ENCODE measurements at places on chromosomes 11 and 22.

DNA sequence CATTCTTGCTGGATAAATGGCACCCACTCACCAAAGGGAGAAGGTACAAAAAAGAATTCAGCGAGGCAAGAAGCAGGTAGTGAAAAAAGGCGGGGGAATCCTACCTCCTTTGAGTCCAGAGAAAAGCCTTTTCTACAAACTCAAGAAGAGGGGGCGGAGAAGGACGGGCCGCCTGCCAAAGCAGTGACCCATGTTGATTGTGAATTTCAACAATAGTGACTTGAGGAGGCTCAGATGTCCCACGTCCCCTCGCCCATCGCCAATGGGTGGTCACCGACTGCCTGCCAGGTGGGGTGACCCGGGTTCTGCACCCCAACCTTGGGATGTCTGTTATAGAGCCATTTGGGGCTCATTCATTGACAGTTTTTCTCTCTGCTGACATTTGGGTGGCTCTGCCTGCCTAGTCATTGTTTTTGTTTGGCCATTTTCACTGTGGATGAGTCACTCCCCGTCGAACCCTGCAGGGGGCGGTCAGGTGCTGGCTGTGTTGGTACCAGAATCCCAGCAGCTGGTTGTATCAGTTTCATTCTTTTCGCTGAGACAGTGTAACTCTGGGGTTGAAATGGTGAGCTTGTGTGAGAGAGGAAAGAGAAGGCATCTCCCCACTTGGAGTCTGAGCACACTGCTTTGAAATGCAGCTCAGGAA lies 163.4 kb upstream of the NCAM1 start:
- no peak for DNase-seq

GRCh38 chr11:64437426-64437825 lies 78.5 kb downstream of the RPS6KA4 start:
- no peak for DNase-seq

GRCh38 chr11:33687733-33688479 lies 12.7 kb downstream of the C11orf91 start:
- DNase-seq: no peak

GRCh38 chr11:46345131-46345597 lies 2.1 kb upstream of the DGKZ start:
- DNase-seq: no peak

DNA sequence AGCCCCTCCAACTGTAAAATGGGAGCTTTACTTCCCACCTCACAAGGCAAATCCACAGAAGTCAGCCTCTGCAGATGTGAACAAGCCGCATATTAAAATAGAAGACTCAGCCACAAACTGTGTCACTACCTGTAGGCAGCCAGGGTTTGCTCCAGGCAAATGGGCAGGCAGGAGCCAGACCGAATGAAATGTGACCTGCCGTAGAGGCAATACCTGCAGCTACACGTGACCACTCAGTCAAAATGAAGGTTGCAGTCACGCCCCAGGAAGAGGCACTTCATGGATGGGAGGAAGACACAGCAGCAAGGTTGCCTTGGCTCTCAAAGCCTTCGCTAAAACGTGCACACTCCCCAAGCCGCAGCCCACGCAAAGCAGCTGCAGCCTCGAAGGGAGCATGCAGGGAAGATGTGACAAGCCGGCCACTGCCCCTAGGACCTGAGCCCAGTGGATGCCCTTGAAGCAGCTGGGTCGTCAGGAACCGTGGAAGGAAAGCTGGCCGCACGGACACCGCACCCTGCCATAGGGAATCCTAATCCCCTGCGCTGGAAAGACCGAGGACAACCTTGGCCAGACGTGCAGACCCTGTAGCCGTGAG lies 53.1 kb downstream of the SHANK2 start:
- no peak for DNase-seq

- DNase-seq: peak; percentile 41
Observed at GRCh38 chr11:116600930-116601329, 171.9 kb downstream of the BUD13 start.

DNA sequence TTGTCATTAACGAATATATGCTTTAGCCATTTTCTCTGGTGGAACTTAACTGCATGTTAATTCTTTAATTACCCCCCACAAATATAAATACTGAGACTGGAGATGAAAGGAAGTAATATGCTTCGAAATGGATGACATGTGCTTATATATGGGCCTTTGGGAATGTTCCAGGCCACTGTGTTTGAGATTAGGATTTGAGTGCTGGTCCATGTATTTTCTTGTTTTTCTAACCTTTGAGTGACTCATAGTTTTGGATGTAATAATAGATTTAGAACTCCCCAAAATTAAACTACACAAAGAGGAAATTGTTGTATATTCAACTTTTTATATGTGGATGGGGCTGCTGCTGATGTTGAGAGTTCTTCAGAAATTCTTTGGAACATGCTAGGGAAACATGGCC lies 54.2 kb downstream of the EXT2 start:
- no peak for DNase-seq

DNA sequence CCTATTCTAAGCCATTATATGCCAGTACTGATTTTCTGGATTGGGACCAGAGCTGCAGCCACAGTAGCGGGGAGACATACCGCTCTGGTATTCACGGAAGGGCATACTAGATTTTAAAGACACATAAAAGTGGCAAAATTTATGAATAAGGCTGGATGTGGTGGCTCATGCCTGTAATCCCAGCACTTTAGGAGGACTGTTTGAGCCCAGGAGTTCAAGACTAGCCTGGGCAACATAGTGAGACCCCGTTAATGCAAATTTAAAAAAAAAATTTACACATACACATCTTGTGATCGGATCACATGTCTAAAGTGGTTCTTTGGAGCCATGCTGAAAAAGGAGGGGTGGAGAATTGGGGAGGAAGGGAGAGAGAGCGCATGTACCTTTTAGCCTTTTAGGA lies 9.0 kb downstream of the RPL27A start:
- peak; percentile 18 for DNase-seq

DNA sequence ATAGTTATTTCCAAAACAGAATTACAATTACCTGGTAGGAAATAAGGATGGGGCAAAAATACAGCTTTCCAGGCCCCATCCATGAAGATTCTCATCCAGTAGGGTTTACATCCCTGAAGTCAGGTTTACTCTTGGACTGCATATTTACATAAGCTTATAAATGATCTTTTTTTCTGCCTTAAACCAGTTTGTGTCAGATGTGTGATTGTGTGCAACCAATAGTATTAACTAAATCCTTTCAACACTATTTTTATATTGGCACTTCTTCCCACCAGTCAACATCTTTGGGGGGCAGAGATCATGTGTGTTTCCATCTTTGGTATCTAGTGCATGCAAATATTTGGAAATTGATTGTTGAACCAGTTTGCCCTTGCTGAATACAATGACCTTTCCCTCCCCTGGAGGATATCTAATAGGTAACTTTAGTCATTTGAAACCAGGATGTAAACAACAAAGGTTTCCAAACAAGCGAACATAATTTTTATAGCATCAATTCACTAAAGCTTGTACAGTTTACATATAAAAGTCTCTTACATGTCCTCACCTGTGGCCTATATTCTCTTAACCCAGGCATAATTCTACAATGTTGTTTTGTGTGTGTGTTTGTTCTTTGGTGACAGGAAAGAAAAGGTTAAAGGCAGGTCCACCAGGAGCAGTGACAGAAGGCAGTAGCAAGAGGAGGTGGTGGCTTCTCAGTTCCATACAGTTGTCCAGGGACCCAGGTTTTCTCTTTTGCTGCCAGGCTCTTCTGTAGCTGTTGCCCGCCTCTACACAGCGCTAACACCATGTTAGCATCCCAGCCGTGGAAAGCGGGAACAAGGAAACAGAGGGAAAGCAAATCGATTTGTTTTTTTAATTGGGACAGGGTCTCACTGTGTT lies 1.7 kb upstream of the ME3 start:
- no peak for DNase-seq

DNA sequence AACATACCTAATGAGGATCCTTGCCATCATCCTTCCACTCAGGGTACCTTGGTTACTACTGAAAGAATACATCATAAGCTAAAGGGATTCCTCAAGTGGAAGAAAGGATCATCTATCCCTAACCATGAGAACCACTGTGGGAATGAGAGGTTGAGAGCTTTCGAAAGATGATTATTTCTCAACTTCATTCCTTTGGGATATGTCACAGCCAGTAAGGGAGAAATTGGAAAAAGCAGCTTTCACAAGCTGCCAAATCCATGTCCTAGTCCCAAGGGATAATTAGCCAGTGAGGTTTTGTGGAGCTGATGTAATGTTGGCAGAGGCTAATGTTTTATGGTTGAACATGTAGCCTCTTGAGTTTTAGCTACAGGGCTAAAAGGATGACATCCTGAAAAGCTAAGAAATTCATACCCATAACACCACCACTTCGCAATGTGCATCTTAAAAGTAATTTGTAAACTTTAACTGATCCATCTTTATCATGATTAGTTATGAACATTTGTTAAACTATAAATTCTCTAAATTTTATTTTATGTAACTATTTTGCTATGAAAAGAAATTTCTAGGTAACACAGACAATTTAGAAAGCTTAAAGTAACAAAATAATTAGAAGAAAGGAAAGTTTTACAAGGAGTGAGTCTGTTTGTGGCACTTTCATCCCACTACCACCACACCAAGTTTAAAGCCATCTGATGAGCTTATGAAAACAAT lies 123.9 kb downstream of the MRTFA start:
- no peak for DNase-seq
